ENCODE measurements at places on chromosomes 6 and 20.

- H3K4me3 ChIP-seq = no peak overlapping the region
- no peaks in the 10 kb centered on the region for H3K27me3 ChIP-seq
- DNase-seq = no peak
- H3K36me3 ChIP-seq = peaks cover 3% of the 10 kb centered on the region
These were observed 67.6 kb downstream of the NUDT3 start for GRCh38 chr6:34324738-34325444.

DNA sequence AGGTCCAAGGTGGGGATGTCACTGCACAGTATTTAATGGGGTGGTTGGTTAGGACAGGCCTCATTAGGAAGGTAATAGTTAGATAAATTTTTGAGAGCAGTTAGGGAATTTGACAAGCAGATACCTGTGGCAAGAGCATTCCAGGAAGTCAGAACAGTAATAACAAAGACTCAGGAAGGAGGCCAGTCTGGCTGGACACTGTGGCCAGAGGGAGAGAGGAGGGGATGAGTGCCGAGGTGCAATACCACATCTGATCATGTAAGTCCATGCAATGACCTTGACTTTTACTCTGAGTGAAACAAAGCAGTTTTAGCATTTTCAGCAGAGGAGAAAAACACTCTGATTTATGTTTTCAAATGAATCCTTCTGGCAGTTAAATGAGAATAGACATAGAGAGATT, 990.7 kb upstream of the FLRT3 start:
- H3K27me3 ChIP-seq = no peaks in the 10 kb centered on the region
- H3K4me1 ChIP-seq = no peaks in the 10 kb centered on the region
- no peak overlapping the region for H3K27ac ChIP-seq

DNA sequence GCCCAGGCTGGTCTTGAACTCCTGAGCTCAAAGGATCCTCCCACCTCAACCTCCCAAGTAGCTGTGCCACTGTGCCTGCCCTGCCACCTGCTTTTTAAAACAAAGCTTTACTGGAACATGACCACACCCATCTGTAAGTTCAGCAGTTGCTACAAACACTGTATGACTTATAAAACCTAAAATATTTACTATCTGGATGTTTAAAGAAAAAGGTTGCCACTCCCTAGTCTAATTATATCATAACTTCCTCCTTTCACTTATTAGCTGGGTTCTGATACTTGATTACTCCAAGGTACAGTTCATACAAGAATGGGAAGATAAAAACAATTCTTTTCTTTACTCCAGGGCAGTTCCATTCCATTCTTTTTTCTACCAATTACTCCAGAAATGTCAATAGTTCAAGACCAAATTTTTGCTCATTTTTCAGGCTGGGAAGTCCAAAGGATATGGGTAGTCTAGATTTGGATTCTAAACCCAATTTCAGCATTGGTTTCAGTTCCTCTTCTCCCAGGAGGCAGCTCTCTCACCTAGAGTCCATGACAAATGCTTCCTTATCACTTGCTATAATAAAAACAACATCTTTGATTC, 63.1 kb downstream of the SEC63 start:
- H3K4me3 ChIP-seq = no peak overlapping the region
- H3K27ac ChIP-seq = no peak overlapping the region
- no peak for DNase-seq

GRCh38 chr20:1301031-1301529, 27.9 kb downstream of the SDCBP2 start:
- peaks cover 4% of the 10 kb centered on the region for H3K36me3 ChIP-seq
- no peaks in the 10 kb centered on the region for H3K27me3 ChIP-seq
- peaks cover 15% of the 10 kb centered on the region for H3K4me1 ChIP-seq

DNA sequence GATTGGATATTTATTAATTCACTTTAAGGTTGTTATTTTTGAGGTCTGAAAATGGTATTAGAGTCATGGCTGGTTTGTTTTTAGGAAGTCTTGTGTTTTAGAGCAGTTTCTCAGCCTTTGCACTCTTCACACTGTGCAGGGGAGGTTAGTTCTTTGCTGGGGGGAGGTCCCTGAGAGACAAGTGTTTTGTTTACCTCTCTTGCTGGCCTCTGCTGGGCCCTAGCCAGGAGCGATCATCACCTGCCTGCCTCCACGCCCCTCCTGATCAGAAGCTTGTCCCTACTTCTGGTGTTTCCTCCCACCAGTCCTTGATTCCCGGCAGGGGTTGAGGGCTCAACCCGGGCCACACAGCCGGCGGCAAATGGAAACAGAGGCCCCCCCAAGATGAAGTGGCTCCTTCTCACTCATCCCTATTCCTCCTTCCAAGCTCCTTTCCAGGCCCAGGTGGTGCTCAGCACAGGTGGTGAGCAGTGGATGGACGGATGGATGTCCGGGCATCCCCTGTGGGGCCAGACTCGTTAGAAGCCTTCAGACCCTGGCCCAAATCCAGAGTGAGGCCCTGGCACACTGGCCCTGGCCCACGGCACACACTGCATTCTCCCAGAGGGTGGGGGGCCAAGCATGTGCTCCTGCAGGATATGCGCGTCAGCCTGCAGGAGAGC, 51.3 kb downstream of the GRM4 start:
- no peak overlapping the region for H3K27ac ChIP-seq
- H3K4me1 ChIP-seq = no peaks in the 10 kb centered on the region
- DNase-seq = no peak
- no peaks in the 10 kb centered on the region for H3K36me3 ChIP-seq
- H3K27me3 ChIP-seq = peaks cover 23% of the 10 kb centered on the region

DNA sequence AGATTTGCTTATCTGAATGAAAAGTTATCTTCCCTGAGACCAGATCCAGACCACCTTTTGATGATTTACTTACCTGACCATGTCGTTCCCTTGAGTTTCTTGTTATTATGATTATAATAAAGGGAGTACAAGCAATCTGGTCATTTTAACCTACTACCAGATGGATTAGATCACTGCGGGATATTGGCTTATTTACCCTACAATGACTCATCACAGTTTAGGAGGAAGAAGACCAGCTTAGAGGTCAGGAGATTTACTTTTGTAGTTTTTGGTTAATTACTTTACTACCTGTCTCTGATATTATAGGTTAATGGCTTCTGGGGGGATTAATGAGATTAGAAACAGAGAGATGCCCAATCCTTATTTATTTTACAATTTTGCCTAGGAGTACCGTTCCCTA, 10.7 kb downstream of the PKIB start:
- no peaks in the 10 kb centered on the region for H3K4me1 ChIP-seq
- H3K36me3 ChIP-seq = no peaks in the 10 kb centered on the region
- no peak for DNase-seq
- H3K4me3 ChIP-seq = no peak overlapping the region
- H3K27ac ChIP-seq = no peak overlapping the region

- no peaks in the 10 kb centered on the region for H3K27me3 ChIP-seq
- no peak overlapping the region for H3K27ac ChIP-seq
- DNase-seq = no peak
These were observed 130.7 kb downstream of the UTRN start for GRCh38 chr6:144415835-144416237.

GRCh38 chr6:121998631-121999030, 400.8 kb upstream of the HSF2 start:
- DNase-seq = no peak
- H3K27ac ChIP-seq = no peak overlapping the region
- no peaks in the 10 kb centered on the region for H3K36me3 ChIP-seq
- H3K4me1 ChIP-seq = no peaks in the 10 kb centered on the region
- no peaks in the 10 kb centered on the region for H3K27me3 ChIP-seq

DNA sequence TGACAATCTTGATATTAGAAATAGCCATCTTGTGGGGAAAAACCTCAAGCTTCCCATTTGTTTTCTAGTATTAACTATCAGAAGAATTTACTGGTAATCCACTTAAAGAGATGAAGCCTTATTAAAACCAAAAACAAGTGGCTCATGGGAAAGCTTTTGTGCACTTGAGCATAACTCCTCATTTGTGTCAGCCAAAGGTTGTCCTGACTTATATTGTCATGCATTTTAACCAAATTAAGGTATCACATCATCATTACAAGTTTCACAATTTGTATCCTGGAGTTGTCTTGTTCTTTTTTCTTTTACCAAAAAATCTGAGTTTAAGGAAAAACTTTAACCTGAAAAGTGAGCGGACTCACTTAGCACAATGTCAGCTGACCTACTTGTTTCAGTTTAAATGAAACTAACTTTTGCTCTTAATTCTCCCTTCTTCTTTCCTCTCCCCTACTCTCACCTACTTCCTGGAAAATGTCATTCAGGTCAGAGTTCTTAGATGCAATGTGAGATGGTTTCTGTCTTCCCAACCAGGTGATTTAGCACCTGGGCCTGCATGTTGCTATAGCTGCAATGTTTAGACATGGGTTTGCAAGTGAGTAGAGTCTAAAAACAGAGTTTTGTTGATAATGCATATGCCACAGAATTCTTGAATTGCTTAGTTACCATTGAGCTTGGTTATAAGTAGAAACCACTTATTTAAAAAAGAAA, 82.8 kb downstream of the TNFAIP3 start:
- no peak for DNase-seq
- H3K36me3 ChIP-seq = no peaks in the 10 kb centered on the region
- no peak overlapping the region for H3K27ac ChIP-seq
- no peaks in the 10 kb centered on the region for H3K27me3 ChIP-seq

DNA sequence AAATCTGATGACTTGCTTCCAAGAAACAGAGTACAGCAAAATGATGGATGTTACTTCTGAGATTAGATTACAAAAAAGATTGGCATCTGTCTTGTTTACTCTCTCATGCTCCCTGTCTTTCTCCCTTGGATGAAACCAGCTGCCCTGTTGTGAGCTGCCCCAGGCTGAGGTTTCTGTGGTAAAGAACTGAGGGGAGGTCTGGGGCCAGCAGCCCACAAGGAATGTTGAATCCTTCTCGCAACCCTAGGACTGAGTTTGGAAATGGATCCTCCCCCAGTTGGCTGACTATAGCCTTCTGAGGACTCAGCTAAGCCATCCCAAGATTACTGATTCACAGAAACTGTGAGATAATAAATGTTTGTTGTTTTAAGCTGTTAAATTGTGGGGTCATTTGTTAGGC, 5.6 kb upstream of the HECA start:
- no peak overlapping the region for H3K4me3 ChIP-seq
- H3K36me3 ChIP-seq = no peaks in the 10 kb centered on the region
- H3K27ac ChIP-seq = no peak overlapping the region
- no peaks in the 10 kb centered on the region for H3K27me3 ChIP-seq
- no peak for DNase-seq
- H3K4me1 ChIP-seq = peaks cover 26% of the 10 kb centered on the region

DNA sequence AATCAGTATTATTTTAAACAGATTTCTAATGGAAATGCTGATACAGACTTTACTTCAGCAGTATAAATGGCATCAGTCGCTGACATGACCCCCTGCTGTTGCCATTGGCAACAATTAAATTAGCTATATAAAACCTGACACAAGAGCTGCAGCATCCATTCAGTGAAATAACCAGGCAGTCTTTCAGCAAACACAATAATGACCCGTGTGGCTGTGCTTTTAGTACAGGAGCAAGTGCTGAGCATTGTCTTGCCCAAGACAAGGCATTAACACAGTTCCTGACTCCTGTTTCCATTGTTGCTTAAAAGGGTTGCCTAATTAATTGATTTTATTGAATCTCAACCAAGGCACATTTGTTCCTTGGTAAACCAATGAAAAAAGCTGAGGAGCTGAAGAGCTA, 382.1 kb downstream of the HACE1 start:
- no peak overlapping the region for H3K27ac ChIP-seq
- H3K27me3 ChIP-seq = no peaks in the 10 kb centered on the region
- no peaks in the 10 kb centered on the region for H3K36me3 ChIP-seq
- no peak overlapping the region for H3K4me3 ChIP-seq
- DNase-seq = no peak
- no peaks in the 10 kb centered on the region for H3K4me1 ChIP-seq

DNA sequence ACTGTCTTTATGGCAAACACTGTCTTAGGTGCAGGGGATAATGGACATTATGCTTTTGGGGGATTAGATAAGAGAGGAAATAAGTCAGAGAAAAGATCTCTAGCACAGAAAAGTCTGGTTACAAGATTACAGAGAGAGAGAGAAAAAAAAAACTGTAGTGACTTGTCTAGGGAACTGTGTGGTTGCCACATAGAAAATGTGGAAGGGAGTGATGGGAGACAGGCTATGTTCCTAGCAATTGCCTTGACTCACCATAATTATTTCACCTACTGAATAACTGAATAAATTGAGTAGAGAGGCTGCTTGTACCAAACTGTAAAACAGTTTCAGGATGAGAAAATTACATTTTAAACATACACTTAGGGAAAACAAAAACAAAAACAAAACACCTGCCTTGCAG, 229.7 kb downstream of the LAMA2 start:
- no peak for DNase-seq
- H3K4me1 ChIP-seq = no peaks in the 10 kb centered on the region
- H3K27me3 ChIP-seq = no peaks in the 10 kb centered on the region
- H3K27ac ChIP-seq = no peak overlapping the region

DNA sequence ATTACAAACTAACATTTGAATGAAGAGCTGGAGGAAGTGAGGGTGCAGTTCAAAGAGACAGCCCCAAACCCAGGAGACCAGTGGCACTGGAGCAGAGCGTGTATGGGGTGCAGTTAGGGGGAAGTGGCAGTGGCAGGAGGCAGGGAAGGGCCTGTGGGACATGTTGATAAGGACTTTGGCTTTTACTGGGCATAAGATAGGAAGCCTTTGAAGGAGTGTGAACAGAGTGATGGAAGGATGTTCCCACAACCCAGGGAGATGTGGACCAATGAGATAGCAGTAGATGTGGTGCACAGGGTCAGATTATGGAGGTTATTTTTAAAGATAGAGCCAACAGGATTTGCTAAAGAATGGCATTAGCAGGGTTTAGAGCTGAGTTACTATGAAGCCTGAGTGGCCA, 56.4 kb downstream of the AIG1 start:
- no peaks in the 10 kb centered on the region for H3K4me1 ChIP-seq
- H3K4me3 ChIP-seq = no peak overlapping the region
- DNase-seq = no peak
- H3K36me3 ChIP-seq = no peaks in the 10 kb centered on the region
- H3K27me3 ChIP-seq = no peaks in the 10 kb centered on the region

- no peak for DNase-seq
- H3K27me3 ChIP-seq = no peaks in the 10 kb centered on the region
- no peaks in the 10 kb centered on the region for H3K4me1 ChIP-seq
- H3K4me3 ChIP-seq = no peak overlapping the region
- H3K36me3 ChIP-seq = peaks cover 51% of the 10 kb centered on the region
- H3K27ac ChIP-seq = no peak overlapping the region
These were observed 62.9 kb downstream of the SSR1 start for GRCh38 chr6:7249946-7250643.

DNA sequence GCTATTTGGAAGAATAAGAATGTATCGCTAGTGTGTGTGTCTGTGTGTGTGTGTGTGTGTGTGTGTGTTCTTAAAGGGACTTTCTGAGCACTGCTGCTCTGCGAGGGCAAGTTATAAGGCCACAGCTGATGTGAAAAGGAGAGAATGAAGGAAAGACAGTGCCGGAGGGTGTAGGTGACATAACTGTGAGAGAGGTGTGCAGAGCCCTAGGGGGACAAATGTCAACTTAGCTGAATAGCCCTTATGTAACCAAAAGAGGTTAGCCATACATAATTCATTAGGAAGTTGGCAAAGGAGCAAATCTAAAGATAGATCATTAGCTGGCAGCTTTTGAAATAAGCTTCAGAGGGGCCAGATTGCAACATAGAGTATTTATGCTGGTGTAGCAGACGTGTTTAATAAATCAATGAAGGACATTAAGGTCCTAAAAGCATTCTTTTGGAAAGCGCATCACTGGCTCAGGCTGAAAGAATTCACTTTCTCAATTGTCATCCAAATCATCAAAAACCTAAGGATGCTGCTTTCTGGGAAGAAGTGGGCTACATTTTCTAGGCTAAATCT, 81.0 kb downstream of the NDUFAF5 start:
- no peaks in the 10 kb centered on the region for H3K36me3 ChIP-seq
- H3K27me3 ChIP-seq = no peaks in the 10 kb centered on the region
- no peaks in the 10 kb centered on the region for H3K4me1 ChIP-seq
- H3K4me3 ChIP-seq = no peak overlapping the region
- H3K27ac ChIP-seq = no peak overlapping the region

- no peaks in the 10 kb centered on the region for H3K36me3 ChIP-seq
- H3K27me3 ChIP-seq = no peaks in the 10 kb centered on the region
- no peak overlapping the region for H3K4me3 ChIP-seq
- no peak overlapping the region for H3K27ac ChIP-seq
- no peak for DNase-seq
These were observed 99.7 kb upstream of the STMND1 start for GRCh38 chr6:17002123-17002522.

All from thymus (tissue), 14 donors.